ENCODE measurements at places on chromosomes 3 and 15. TPM values are rescaled to one million over a fixed set of nuclear protein-coding genes. Genes with fewer than 3 reads are reported as not detected.

The ATP10A gene
- total RNA-seq: 4.5 TPM

The SPTBN5 gene
- 1.6 TPM for total RNA-seq

The CHRFAM7A gene
- 7.4 TPM for total RNA-seq

The CLRN1 gene
- total RNA-seq: not detected

The FHIT gene
- total RNA-seq: 21.3 TPM

The GAP43 gene
- total RNA-seq: 0.60 TPM

The WDR93 gene
- total RNA-seq: 3.0 TPM

The CHL1 gene
- total RNA-seq: 11.3 TPM

The ADAMTS17 gene
- total RNA-seq: 2.7 TPM

The NDN gene
- 107 TPM for total RNA-seq

The GSK3B gene
- total RNA-seq: 64.9 TPM

The C3orf85 gene
- not detected for total RNA-seq

The GP5 gene
- 0.49 TPM for total RNA-seq

The PML gene
- total RNA-seq: 80.5 TPM

The IMPG2 gene
- total RNA-seq: 0.54 TPM

The ST8SIA2 gene
- 1.4 TPM for total RNA-seq

The HGD gene
- 1.8 TPM for total RNA-seq

The CEP152 gene
- total RNA-seq: 4.5 TPM

The SOX14 gene
- not detected for total RNA-seq

The OIP5 gene
- 1.5 TPM for total RNA-seq

The TMEM158 gene
- total RNA-seq: 1.5 TPM

The TF gene
- 30.2 TPM for total RNA-seq

The RCN2 gene
- total RNA-seq: 66.1 TPM

The SEMA6D gene
- 64.5 TPM for total RNA-seq

The TEX55 gene
- not detected for total RNA-seq

The SAMMSON gene
- 0.12 TPM for total RNA-seq

The POTEB2 gene
- total RNA-seq: not detected

The SATB1 gene
- total RNA-seq: 116 TPM

The CCR5 gene
- total RNA-seq: 4.4 TPM

The CMSS1 gene
- 28.9 TPM for total RNA-seq

The TGM4 gene
- not detected for total RNA-seq

The SNTN gene
- total RNA-seq: 41.4 TPM

The COL7A1 gene
- total RNA-seq: 8.9 TPM

The TXNRD3 gene
- 17.0 TPM for total RNA-seq

The EPB42 gene
- 11.1 TPM for total RNA-seq

The IQCF5 gene
- total RNA-seq: not detected
